MCF 10A (cell line): ENCODE measurements at places on chromosomes 6 and 20. TPM values are rescaled to one million over a fixed set of nuclear protein-coding genes. Genes with fewer than 3 reads are reported as not detected.

- H3K27ac ChIP-seq, result no peak within 1 kb of the TSS
- H3K36me3 ChIP-seq, result no peaks in the 10 kb centered on the region
- H3K4me1 ChIP-seq, result no peaks in the 10 kb centered on the region
- H3K4me3 ChIP-seq, result no peak within 1 kb of the TSS
Observed at GRCh38 chr6:6588064-6588923, at the start of gene LY86. LY86 (plus strand) TSS chr6:6588720; CDS start chr6:6588735, 15 bp downstream.

DNA sequence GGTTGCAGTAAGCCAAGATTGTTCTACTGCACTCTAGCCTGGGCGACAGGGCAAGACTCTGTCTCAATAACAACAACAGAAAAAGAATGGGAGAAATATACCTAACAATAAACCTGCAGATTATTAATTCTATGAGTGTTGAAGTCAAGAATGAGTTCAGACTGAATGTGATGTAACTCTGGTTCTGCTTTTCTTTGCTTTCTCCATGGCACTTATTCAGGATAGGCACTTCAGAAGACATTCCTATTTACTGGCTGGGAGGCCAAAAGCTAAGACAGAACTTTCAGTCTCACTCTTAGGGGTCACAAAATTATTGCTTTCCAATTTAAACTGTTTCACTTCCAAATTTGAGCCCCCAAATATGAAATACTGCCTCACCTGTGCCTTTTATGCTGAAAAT is 15.7 kb upstream of the PRIM2 start:
- no peak overlapping the region for H3K4me3 ChIP-seq
- DNase-seq, result no peak
- peaks cover 2% of the 10 kb centered on the region for H3K36me3 ChIP-seq
- no peak overlapping the region for H3K27ac ChIP-seq
- H3K27me3 ChIP-seq, result no peaks in the 10 kb centered on the region

DNA sequence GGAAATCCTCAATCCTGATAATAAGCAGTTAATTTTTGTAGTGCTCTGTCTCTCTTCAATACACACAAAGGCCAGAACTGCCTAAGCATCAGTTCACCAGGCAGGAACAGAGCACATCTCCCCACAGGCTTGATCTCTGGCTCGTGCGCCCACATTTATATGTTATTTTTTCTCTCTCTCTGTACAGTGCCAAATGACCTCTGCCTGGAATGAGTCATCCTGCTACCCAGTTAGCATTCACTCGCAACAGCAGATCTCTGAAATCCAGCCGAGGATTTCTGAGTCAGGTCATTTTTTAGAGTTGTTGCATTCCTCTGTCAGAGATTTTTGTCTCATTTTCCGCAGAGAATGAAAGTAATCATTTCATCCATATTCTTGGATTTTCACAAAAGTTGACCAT is 107.1 kb downstream of the COL12A1 start:
- H3K4me1 ChIP-seq, result peaks cover 13% of the 10 kb centered on the region
- peaks cover 53% of the 10 kb centered on the region for H3K36me3 ChIP-seq
- no peaks in the 10 kb centered on the region for H3K27me3 ChIP-seq

GRCh38 chr20:46215913-46216707 is 92.2 kb downstream of the CDH22 start:
- H3K27ac ChIP-seq, result no peak overlapping the region
- H3K36me3 ChIP-seq, result no peaks in the 10 kb centered on the region
- peaks cover 13% of the 10 kb centered on the region for H3K4me1 ChIP-seq
- no peaks in the 10 kb centered on the region for H3K27me3 ChIP-seq
- no peak for DNase-seq

DNA sequence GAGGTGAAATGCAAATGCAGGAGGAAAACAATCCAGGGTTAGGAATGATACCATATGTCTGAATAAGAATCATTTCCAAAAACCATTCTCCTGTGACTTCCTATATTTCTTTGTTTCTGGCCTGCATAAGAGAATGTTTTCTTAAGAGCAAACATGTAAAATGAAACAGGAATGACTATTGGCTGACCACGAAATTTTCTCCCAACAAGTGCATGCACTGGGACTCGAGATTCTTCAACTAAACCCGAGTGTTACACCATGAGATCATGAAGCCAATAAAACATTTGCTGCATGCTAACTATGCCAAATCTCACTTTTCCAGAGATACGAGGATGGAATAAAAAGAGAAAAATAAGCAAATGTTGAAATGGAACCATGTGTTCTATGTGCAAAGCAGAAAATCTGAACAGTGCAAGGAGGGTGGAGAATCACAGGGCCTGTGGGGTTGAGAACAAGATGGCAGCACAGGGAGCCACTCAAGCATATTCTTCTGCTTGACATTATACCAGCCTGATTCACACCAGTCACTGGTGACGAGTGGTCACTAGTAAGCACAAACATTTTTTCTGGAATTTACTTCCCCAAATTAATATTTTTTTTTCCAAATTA is 212.2 kb upstream of the FOXA2 start:
- H3K36me3 ChIP-seq, result no peaks in the 10 kb centered on the region
- no peak overlapping the region for H3K4me3 ChIP-seq
- DNase-seq, result no peak
- peak overlapping the region; percentile 5 for H3K27ac ChIP-seq
- no peaks in the 10 kb centered on the region for H3K27me3 ChIP-seq

DNA sequence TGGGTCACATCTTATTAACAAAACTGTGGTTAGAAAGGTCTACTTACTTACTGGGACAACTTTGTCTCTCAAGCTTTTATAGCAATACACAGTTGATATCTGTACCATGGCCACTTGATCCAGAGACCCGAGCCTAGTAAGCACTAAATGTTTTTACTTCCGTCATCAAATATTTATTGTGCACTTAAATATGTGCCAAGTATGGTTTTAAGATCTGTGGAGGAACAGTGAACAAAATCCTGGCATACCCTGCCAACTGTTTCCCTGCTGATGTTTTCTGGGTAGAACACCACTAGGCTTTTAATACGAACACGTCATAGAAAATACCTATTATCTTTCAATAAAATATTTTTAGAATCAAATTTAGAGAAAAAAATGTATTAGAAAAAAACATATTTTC is 574.8 kb downstream of the HACE1 start:
- DNase-seq, result no peak
- no peaks in the 10 kb centered on the region for H3K36me3 ChIP-seq
- peaks cover 14% of the 10 kb centered on the region for H3K4me1 ChIP-seq
- no peak overlapping the region for H3K27ac ChIP-seq
- no peak overlapping the region for H3K4me3 ChIP-seq
- no peaks in the 10 kb centered on the region for H3K27me3 ChIP-seq

- no peaks in the 10 kb centered on the region for H3K27me3 ChIP-seq
- DNase-seq, result no peak
- peaks cover 7% of the 10 kb centered on the region for H3K36me3 ChIP-seq
- H3K4me3 ChIP-seq, result no peak overlapping the region
- H3K4me1 ChIP-seq, result peaks cover 5% of the 10 kb centered on the region
Observed at GRCh38 chr20:43539975-43540672, 18.7 kb upstream of the SGK2 start.

GRCh38 chr6:127302728-127303660 is 36.3 kb downstream of the RNF146 start:
- peak; percentile 55 for DNase-seq
- H3K4me3 ChIP-seq, result no peak overlapping the region
- peaks cover 13% of the 10 kb centered on the region for H3K4me1 ChIP-seq
- no peak overlapping the region for H3K27ac ChIP-seq

GRCh38 chr6:127247114-127248096 is 19.3 kb upstream of the RNF146 start:
- no peaks in the 10 kb centered on the region for H3K36me3 ChIP-seq
- no peak overlapping the region for H3K4me3 ChIP-seq
- no peaks in the 10 kb centered on the region for H3K4me1 ChIP-seq
- H3K27ac ChIP-seq, result no peak overlapping the region
- H3K27me3 ChIP-seq, result peaks cover 34% of the 10 kb centered on the region

- H3K36me3 ChIP-seq, result no peaks in the 10 kb centered on the region
- H3K27me3 ChIP-seq, result no peaks in the 10 kb centered on the region
- peak overlapping the region; percentile 85 for H3K4me3 ChIP-seq
- DNase-seq, result peak; percentile 40
- peaks cover 14% of the 10 kb centered on the region for H3K4me1 ChIP-seq
Observed at GRCh38 chr6:127267646-127268625, 1.3 kb downstream of the RNF146 start.

- no peak overlapping the region for H3K4me3 ChIP-seq
- no peaks in the 10 kb centered on the region for H3K36me3 ChIP-seq
- no peak for DNase-seq
- H3K27me3 ChIP-seq, result no peaks in the 10 kb centered on the region
- no peaks in the 10 kb centered on the region for H3K4me1 ChIP-seq
Observed at GRCh38 chr6:140897349-140897748, 1235.4 kb upstream of the GJE1 start.

GRCh38 chr20:24708411-24709295 is 239.2 kb downstream of the SYNDIG1 start:
- H3K27ac ChIP-seq, result no peak overlapping the region
- no peaks in the 10 kb centered on the region for H3K36me3 ChIP-seq
- no peak for DNase-seq
- peaks cover 14% of the 10 kb centered on the region for H3K27me3 ChIP-seq
- no peak overlapping the region for H3K4me3 ChIP-seq

DNA sequence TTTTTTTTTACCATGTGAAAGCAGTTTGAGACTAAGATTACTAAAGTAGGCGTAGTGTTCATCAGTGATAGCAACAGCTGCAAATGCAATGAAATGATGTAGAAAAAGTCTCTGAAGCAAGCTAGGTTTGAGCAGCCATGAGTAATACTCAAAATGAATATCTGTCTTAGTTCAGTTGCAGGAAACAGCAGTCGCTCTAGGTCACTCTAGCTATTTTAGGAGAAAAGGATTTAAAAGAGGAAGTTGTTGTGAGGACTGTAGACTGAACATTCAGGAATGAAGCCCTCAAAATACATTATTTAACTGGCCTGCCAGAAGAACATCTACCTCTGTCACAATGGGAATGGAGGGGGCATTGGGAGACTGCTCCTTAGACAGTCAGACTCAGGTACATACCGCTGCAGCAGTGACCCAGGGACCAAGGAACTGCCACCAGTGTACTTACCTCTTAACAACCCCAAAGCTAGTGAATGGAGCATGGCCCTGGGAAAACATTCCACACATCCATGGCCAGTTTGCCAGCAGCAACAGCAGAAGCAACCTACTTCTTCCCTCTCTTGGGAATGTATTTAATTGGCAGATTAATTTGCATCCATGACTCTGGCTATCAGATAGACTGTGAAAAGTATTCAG is 243.0 kb upstream of the KHDRBS2 start:
- H3K36me3 ChIP-seq, result no peaks in the 10 kb centered on the region
- no peaks in the 10 kb centered on the region for H3K4me1 ChIP-seq
- no peak overlapping the region for H3K4me3 ChIP-seq

GRCh38 chr6:56671651-56672461 is 29.2 kb upstream of the DST start:
- peaks cover 14% of the 10 kb centered on the region for H3K36me3 ChIP-seq
- DNase-seq, result no peak
- peaks cover 17% of the 10 kb centered on the region for H3K4me1 ChIP-seq
- no peak overlapping the region for H3K4me3 ChIP-seq

Gene NUS1
- total RNA-seq, result 54.7 and 59.4 TPM in 2 replicates

DNA sequence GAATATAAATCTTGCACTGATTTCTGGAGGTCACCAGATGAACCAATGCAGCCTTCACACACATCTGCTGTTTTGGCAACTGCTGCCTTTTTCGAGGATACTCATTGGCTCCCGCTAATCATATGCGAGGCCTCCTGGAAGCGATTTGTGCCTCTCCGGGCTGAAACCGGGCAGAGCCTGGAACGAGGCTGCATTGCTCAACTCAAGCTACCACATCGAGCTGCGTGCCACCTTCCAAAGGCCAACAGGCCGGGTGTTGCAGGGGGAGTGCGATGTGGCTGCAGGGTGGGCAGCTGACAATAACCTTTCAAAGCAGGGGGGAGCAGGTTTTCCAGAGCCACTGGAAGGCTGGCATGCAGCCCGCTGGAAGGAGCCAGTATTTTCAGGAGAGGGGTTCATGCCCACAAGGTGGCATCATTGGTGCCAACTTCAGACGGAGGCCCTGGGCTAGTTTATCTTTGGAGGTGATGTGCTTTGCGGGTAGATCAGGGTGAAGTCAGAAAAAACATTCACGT is 122.6 kb upstream of the IFNGR1 start:
- DNase-seq, result peak; percentile 53
- no peaks in the 10 kb centered on the region for H3K4me1 ChIP-seq
- H3K27ac ChIP-seq, result no peak overlapping the region
- no peaks in the 10 kb centered on the region for H3K36me3 ChIP-seq

GRCh38 chr20:35363190-35363589 is 48.6 kb downstream of the UQCC1 start:
- H3K27ac ChIP-seq, result no peak overlapping the region
- no peak for DNase-seq
- H3K4me1 ChIP-seq, result peaks cover 10% of the 10 kb centered on the region
- no peaks in the 10 kb centered on the region for H3K27me3 ChIP-seq

Gene TRIM31
- not detected in 2 replicates for total RNA-seq

- H3K4me3 ChIP-seq, result no peak overlapping the region
- no peaks in the 10 kb centered on the region for H3K36me3 ChIP-seq
- H3K27ac ChIP-seq, result no peak overlapping the region
- peaks cover 15% of the 10 kb centered on the region for H3K4me1 ChIP-seq
- DNase-seq, result no peak
Observed at GRCh38 chr6:82032444-82032843, 215.1 kb downstream of the IBTK start.

DNA sequence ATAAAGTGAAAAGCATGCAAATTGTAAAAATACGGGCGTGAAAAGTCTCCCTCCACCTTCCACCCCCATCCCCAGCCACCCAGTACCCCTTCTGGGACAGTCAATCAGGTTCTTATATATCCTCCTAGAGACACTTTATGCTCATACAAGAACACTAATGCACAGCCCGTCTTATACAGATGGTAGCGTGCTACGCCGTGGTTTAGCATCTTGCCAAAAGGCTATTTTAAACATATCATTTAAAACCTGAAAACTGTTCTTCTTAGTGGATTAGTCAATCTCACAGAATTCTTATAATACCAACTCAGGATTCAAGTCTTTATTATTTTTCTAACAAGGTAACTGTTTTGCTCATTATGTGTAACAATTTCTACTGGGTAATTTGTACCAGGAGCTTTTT is 57.2 kb upstream of the MRPS10 start:
- DNase-seq, result no peak
- H3K27ac ChIP-seq, result no peak overlapping the region
- H3K27me3 ChIP-seq, result no peaks in the 10 kb centered on the region
- H3K4me3 ChIP-seq, result no peak overlapping the region
- H3K36me3 ChIP-seq, result peaks cover 34% of the 10 kb centered on the region
- H3K4me1 ChIP-seq, result peaks cover 16% of the 10 kb centered on the region

DNA sequence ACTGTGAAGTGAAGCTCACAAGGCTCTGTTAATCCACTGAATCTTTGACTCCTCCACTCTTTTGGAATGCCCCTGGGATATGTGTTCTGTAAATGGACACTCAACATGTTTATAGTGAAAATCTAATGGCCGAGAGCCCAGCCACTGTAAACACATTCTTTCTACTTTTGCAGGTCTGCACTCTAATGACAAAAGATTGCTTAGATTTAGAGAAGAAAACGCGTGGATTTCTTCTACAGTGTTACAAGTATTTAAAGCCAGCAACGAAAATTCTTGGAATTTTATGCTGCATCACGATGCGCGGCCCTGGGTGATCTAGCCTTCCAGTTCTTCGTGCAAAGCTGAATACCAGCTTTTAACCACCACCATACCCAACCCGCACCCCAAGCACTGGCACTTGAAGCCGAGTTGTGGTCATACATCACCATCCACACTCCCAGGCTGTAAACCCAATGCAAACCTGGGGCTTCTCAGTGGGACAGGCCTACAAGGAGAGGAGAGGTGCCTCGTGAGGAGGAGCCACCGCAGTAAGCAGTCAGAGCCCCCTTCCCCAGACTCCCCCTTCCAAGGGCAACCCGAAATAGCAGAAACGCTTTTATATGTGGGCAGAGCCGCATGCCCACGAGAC is 3.7 kb upstream of the FOXO3 start:
- peaks cover 12% of the 10 kb centered on the region for H3K36me3 ChIP-seq
- DNase-seq, result no peak
- H3K4me1 ChIP-seq, result peaks cover 28% of the 10 kb centered on the region
- peak overlapping the region; percentile 90 for H3K4me3 ChIP-seq

GRCh38 chr6:115891750-115892149 is 168.9 kb downstream of the FRK start:
- DNase-seq, result no peak
- no peaks in the 10 kb centered on the region for H3K36me3 ChIP-seq
- H3K27ac ChIP-seq, result no peak overlapping the region
